Thyroid gland (tissue), 4 donors: ENCODE measurements at places on chromosomes 3 and 15.

DNA sequence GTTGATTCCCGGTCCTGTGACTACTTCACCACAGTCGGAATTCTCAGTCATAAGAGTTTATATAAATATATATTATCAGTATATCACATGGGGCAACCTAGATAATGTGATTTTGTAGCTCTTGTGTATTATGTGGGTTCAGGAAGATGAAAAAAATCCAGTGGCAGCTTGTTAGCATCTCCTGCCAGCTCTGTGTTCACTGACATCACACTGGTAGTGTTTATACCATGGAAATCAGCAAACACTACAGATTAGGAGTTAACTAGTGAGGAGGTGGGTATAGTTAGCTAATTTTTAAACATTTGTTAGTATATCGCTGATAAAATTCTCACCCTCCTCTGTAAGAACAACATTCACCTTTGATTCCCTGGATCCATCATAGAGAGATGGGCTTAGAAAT lies 44.5 kb upstream of the KCNMB2 start:
- DNase-seq: no peak

DNA sequence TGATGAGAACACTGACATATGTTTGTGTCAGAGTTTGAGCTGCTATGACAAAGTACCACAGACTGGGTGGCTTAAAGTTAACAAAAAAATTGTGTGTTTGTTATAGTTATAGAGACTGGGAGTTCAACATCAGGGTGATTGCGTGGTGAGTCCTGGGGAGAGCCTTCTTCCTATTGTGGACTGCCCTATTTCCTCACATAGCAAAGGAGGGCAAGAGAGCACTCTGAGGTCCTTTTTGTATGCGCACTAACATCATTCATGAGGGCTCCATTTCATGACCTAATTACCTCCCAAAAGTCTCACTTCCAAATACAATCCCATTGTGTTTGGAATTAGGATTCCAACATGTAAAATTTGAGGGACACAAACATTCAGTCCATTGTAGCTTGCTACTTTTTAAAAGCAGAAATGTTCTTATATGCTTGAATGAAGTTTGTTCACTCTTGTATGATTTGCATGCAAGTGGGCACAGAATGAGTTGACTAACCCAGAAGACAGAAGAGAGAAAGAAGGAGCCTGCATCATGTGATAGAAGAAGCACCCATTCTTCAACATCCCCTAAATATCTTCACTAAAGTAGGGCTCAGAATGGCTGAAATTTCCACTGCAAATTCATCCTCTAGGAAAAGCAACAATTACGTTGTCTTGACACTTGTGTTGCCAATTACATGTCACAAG lies 18.9 kb upstream of the ALCAM start:
- no peak for DNase-seq

DNA sequence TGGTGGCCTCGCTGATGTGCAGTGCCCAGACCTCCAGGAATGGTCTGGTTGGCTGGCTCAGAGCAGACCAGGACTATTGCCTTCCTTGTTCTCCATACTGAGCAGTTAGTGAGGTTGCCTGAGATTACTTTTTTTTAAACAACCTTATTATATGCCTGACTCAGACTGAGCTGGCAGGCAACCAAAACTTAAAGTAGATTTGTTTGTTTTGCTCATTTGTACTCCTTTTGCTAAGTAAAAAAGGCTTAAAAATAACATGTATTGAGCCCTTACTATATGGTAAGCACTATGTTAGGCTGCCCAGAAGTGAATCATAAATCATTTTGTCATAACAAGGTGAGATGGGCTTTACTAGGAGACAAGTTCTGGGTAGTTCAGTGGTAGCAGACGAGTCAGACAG lies 92.4 kb downstream of the GHSR start:
- no peak for DNase-seq

- DNase-seq: no peak
Observed at GRCh38 chr15:100727291-100727851, 125.0 kb downstream of the ASB7 start.

DNA sequence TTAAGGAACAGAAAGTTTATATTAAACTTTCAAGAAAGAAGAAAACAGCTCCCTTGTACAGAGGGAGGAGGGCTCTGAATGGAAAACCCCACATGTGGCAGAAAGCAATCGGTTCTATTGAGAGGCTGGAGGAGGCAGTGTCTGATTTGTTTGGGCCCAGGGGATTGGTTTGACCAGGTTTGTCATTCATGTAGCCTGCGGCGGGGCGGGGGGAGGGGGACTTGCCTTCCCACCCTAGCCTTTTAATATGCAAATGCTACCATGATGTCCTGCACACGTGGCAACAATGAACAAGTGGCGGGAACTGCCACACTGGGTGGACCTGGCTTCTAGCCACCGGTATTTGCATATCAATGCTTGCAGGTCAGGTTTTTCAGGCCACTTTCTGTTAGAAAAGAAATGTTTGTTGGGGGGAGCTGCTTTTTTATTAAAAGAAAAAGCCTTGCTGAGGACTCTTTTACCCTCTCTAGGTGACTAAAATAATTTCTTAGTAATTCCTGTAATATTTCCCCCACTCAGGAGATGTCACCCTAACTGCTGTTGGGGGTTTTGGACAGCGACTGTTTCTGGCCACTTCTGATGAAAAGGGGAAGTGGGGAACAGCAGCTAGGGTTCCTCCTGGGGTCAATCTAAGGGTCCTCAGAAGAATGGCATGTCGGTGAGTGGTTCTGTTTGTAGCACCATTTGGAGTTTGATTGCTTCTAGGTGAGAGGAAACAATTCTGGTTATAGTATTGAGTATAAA lies 691.2 kb downstream of the TBL1XR1 start:
- no peak for DNase-seq

DNA sequence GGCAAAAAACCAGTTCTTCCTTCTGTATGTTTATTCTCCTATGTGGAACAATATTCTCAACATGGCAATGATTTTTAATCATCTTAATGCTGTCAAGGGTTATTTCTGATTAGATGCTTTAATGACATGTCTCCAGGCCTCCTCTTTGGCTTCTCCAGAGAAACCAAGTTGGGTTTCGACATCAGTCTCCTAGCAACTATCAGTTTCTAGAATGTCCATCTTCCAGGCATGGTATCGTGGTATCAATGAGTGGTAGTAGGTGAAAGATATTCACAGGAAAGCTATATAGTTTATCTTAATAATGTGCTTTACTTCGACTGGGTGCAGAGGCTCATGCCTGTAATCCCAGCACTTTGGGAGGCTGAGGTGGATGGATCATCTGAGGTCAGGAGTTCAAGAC lies 128.5 kb downstream of the C3orf70 start:
- no peak for DNase-seq
